ENCODE measurements at places on chromosomes 7 and 10. TPM values are rescaled to one million over a fixed set of nuclear protein-coding genes. Genes with fewer than 3 reads are reported as not detected.

Gene CXCL12
- 84.5 TPM for total RNA-seq

Gene PON1
- not detected for total RNA-seq

Gene BLNK
- 13.0 TPM for total RNA-seq

Gene KCNMA1
- 3.9 TPM for total RNA-seq

Gene C10orf95
- total RNA-seq, result 0.40 TPM

Gene ELOVL3
- total RNA-seq, result not detected

Gene AOAH
- 0.79 TPM for total RNA-seq

Gene GPC2
- total RNA-seq, result 0.12 TPM

Gene CLEC5A
- 1.1 TPM for total RNA-seq

Gene MNX1
- 16.6 TPM for total RNA-seq

Gene COBL
- total RNA-seq, result 19.0 TPM
